ENCODE measurements at places on chromosomes 3 and 15.

- DNase-seq, result peak; percentile 51
Observed at GRCh38 chr3:9809615-9810432, at the start of gene TTLL3. TTLL3 (plus strand) TSS chr3:9810262; CDS start chr3:9810662, 400 bp downstream.

GRCh38 chr3:56144805-56145204, 323.5 kb downstream of the ERC2 start:
- peak; percentile 88 for DNase-seq

DNA sequence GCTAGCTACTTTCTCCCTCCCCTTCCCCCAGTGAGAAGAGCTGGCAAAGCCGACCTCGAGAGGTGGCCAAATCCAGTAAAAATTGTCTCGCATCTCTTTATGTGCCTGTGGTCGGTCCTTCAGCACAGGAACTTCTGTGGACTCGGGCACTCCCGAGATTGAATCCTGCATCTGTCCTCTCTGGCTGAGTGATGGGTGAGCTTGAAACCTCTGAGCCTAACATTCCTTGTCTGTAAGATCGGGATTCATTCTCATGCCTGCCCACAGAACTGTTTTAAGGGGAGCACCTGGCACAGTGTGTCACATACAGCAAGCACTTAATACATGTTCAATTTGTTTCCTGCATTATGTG, 11.3 kb downstream of the CX3CR1 start:
- no peak for DNase-seq

- DNase-seq, result no peak
Observed at GRCh38 chr3:173055228-173055933, 85.7 kb downstream of the SPATA16 start.

- no peak for DNase-seq
Observed at GRCh38 chr3:107822308-107822707, 268.5 kb downstream of the CD47 start.
